ENCODE measurements at places on chromosomes 4 and X.
A peak's percentile ranks its signal among the peaks of the same experiment; 100 is the strongest.

- DNase-seq, result no peak
Observed at GRCh38 chr4:13151194-13151593, 332.9 kb downstream of the RAB28 start.

DNA sequence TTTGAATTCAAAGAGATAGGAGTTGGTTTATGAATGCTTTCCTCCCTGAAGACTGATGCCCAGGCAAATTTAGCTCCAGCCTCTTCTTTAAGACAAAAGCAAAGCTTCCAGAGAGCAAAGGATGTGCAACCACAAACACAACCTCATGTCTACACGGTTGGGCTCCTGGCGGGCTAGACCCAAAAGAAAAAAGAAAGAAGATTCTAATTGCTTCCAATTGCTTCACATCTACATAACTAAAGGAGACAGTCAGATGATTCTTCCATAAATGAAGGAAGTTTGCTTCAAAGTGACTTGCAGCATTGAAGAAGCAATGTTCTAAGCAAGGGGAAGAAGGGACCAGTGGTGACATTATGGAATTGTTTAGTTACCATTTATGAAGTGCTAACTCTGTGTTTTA, 1603.0 kb upstream of the TENM3 start:
- DNase-seq, result no peak

GRCh38 chrX:132375941-132376340, 112.9 kb downstream of the MBNL3 start:
- DNase-seq, result peak; percentile 17

DNA sequence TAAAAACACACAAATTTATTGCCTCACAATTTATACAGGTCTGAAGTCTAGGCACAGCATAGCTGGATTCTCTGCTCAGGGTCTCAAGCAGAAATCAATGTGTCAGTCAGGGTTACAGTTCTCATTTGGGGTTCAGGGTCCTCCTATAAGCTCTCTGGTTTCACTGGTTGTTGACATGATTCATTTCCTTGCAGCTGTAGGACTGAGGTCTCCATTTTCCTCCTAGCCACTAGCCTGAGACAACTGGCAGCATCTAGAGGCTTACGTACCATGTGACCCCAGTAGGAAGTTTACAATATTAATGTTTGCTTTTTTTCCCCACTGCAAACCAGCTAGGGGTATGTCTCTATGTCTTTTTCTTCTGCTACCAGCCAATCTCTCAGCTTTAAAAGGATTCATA, 102.5 kb downstream of the CPEB2 start:
- DNase-seq, result no peak

- no peak for DNase-seq
Observed at GRCh38 chrX:78650906-78651437, 8.2 kb downstream of the RTL3 start.

All from D341Med (cell line).